ENCODE measurements at places on chromosomes 2 and 18.

DNA sequence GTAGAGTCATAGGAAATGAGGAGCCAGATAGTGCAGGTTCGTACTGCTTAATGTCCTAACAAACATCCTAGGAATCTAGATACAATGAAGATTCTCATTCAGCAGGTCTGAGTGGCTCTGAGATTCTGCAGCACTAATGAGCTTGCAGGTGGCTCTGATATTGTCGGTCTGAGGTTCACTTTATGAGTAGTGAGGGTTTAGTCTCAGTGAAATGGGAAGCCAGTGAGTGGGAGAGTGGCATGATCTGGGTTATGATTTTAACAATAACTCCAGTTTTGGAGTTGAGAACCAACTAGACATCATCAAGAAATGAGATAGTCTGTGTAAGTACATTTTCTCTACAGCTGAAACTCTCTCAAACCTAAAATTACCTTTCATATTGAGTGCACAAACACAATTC, 166.8 kb upstream of the SP5 start:
- DNase-seq: no peak

DNA sequence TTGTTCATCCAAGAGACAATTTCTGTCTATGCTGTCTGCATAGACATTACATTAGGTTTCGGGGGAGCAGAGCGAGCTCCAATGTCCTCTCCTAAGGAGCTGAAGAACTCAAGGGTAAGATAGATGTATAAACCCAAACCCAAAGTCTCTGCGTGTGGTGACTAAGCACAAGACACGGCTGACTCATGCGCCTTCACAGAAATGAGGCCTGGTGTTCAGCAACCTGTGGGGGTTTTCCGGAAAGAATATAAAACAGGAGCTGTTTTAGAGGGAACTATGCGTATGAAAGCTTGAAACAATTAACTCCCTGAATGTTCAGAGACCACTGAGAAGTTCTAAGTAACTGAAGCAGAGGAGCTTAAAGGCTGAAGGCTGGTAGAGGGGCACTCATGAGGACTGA, 154.7 kb downstream of the SOX11 start:
- DNase-seq: no peak

- DNase-seq: no peak
These were observed 785.6 kb downstream of the NR4A2 start for GRCh38 chr2:155546721-155547555.

GRCh38 chr2:207423886-207424285, 105.9 kb upstream of the CREB1 start:
- no peak for DNase-seq

GRCh38 chr2:222445227-222445626, 20.9 kb downstream of the SGPP2 start:
- DNase-seq: no peak

GRCh38 chr18:77140439-77141109, 8.0 kb upstream of the MBP start:
- no peak for DNase-seq

All from activated CD4-positive, alpha-beta T cell treated with anti-CD3 and anti-CD28 coated beads for 4 hours (primary cell).